ENCODE measurements at places on chromosomes 16 and 17.

DNA sequence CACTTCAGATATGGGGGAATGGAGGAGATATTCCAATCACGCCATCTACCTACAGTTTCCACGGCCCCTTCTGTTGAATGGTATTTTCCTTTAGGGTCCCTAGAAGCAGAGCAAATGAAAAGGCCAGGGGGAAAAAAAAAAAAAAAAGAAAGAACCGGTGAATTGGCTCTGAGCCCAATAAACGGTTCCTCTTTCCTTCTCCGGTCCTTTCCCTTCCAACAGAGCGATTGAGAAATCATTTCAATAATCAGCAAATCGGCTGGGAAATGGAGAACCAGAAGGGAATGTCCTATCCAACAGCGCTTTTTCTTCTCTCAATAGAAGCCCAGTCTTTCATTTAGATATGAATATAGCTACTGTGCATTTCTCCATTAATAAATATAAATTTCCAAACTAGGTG lies 26.8 kb upstream of the HOXB13 start:
- DNase-seq = no peak

GRCh38 chr17:76691379-76692191 lies 19.2 kb downstream of the MXRA7 start:
- DNase-seq = no peak

GRCh38 chr16:47715442-47716083 lies 254.4 kb downstream of the PHKB start:
- DNase-seq = no peak

- DNase-seq = no peak
Measured at GRCh38 chr17:38604479-38605403, 1.0 kb downstream of the SRCIN1 start.

GRCh38 chr17:40174514-40174913 lies 2.8 kb upstream of the RAPGEFL1 start:
- DNase-seq = no peak

GRCh38 chr17:7867881-7868329 lies 10.1 kb downstream of the CYB5D1 start:
- DNase-seq = no peak

- no peak for DNase-seq
Measured at GRCh38 chr16:57714047-57714446, 19.4 kb downstream of the DRC7 start.

- no peak for DNase-seq
Measured at GRCh38 chr16:88692861-88693260, 6.6 kb upstream of the SNAI3 start.

GRCh38 chr17:56744721-56745120 lies 89.0 kb downstream of the C17orf67 start:
- DNase-seq = no peak

DNA sequence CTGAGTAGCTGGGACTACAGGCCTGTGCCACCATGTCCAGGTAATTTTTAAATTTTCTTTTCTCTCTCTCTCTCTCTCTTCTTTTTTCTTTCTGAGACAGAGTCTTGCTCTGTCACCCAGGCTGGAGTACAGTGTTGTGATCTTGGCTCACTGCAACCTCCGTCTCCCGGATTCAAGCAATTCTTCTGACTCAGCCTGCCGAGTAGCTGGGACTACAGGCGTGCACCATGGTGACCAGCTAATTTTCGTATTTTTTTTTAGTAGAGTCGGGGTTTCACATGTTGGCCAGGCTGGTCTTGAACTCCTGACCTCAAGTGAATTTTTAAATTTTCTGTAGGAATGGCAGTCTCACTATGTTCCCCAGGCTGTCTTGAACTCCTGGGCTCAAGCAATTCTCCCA lies 11.1 kb upstream of the ZNF652 start:
- no peak for DNase-seq

DNA sequence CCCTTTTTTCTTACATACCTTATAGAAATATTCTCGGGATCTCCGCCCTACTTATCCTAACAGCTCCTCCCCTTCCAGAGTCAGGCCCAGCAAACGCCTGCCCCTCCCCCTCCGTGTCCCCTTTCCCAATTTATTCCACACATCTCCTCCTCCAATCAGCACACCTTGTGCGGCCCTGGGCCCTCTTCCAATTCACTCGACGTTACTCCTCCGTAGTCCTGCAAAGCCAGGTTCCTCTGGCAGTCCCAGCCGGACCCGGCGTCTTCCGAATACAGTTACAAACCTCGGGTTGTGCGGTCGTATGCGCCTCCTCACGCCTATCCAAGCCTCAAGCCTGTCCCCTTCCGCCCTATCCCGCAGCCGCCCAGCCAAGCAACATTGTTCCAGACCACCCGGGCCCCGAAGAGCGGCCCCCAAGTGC lies 677 bp downstream of the CBX1 start:
- no peak for DNase-seq

DNA sequence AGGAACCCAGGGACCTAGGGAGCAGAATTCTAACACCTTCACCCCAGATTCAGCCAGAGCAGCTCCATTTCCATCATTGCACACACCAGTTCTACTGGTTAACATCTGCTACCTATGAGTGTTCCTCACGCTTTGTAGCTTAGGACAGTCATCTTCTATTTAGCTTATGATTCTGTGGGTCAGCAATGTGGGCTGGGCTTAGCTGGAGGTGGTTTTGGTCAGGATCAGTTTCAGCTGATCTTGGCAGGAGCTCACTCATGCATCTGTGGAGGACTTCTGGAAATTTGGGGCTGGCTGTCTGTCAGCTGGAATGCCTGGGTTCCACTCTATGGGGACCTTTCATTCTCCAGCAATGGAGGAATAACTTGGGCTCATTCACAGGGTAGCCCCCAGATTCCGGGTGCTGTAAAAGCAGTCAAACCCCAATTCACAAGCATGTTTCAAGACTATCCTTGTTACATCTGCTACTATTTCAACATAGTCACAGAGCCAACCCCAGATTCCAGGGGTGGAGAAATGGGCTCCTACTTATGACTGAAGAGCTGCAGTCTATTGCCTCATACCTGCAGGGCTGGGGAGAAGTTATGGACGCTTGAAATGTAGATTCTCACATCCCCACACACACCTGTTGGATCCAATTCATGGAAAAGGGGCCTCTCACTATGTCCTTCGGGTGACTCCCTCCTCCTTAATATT lies 3.4 kb upstream of the HP start:
- DNase-seq = no peak

DNA sequence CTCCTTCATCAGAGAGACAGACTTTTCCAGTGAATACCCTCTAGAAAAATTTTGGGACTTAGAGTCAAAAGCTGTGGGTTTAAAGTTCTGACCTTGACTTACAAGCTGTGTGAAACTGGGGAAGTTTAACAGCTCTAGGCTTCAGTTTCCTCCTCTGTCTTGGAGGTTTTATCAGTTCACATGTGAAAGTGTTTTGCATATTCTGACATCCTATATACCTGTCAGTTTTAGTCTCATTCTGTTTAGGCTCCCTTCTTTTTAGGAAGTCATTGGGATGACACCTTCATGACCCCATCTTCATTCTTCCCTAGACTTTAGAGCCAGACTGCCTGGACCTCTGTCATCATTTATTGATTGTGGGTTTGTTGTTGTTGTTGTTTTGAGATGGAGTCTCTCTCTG lies 44.4 kb downstream of the YPEL2 start:
- no peak for DNase-seq

GRCh38 chr16:3304370-3304769 lies 860 bp downstream of the TIGD7 start:
- no peak for DNase-seq
